Keratinocyte (primary cell): ENCODE measurements at places on chromosomes 1 and 21. TPM values are rescaled to one million over a fixed set of nuclear protein-coding genes. Genes with fewer than 3 reads are reported as not detected.

TIE1 gene
- polyA plus RNA-seq = 0.03 TPM in 1 of 3 replicates, not detected in the others

SLFNL1 gene
- polyA plus RNA-seq = 0.04 TPM in 1 of 3 replicates, not detected in the others

HORMAD1 gene
- 1.4 to 3.3 TPM (median 2.4 TPM) in 3 replicates for polyA plus RNA-seq

PODN gene
- polyA plus RNA-seq = not detected in 3 replicates

ADAMTS4 gene
- polyA plus RNA-seq = 0.22 to 0.36 TPM (median 0.35 TPM) in 3 replicates
